T-helper 22 cell (primary cell): ENCODE measurements at places on chromosomes 7 and 10.

GRCh38 chr7:130940326-130940725 is 206.3 kb upstream of the KLF14 start:
- DNase-seq: no peak

- no peak for DNase-seq
These were observed 3.4 kb downstream of the BNIP3 start for GRCh38 chr10:131978366-131978765.

DNA sequence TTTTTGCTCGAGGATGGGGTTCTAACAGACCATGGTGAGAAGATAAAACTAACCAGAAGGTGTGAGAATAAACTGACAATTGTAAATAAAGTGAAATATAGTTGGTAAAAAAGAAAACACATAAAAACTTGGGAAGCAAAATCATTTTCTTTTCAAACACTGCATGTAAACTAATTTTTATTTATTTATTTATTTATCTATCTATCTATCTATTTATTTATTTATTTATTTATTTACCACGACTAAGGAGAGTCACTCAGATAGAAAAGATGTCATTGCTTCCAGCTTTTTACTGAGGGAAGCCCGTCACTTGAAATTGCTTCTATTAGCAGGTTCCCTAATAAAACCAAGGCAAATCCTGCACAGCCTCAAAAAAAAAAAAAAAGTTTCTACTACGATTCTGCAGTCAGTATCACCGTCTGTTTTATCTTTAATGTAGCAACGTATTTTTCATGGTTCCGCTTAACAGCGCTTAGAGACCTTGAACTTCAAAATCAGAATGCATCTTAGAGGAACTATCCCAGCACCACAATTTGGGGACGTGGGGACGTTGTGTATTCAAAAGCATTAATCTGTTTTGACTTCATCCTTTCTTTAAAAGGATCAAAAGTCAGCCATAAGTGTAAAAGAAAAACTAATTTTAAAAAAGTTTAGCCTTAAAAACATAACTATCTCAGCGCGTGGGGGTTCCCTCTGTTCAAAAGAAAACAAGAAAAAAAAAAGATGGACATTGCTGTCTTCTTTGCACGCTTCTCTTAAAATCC is 33.3 kb upstream of the EBLN1 start:
- DNase-seq: no peak

DNA sequence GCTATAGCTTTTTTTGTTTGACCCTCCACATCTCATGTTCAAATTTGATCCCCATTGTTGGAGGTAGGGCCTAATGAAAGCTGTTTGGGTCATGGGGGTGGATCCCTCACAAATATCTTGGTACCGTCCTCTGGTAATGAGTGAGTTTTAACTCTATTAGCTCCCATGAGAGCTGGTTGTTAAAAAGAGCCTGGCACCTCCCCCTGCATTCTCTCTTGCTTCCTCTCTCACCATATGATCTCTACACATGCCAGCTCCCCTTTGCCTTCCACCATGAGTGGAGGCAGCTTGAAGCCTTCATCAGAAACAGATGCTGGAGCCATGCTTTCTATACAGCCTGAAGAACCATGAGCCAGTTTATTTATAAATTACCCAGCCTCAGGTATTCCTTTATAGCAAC is 43.0 kb upstream of the IMMP2L start:
- DNase-seq: no peak

GRCh38 chr7:106717955-106718871 is 57.3 kb upstream of the CCDC71L start:
- DNase-seq: peak; percentile 47

DNA sequence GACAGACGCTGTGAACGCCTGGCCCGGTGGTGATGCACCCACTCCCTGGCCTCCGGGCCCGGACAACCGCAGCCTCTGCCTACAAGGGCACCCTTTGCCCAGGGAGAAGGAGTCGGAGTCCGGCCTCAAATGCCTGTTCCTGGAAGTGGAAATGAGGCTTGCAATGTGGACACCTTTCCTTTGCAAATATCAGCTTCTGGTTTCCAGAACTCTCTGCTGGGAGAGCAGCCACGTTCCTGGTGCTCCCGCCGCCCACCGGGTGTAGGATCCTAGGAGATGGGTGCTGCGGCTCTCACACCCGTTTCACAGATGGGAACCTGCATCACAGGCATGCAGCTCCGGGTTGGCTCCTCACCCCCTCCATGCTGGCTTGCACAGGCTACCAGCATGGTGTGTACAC is 2.9 kb downstream of the FOXL3 start:
- DNase-seq: no peak

DNA sequence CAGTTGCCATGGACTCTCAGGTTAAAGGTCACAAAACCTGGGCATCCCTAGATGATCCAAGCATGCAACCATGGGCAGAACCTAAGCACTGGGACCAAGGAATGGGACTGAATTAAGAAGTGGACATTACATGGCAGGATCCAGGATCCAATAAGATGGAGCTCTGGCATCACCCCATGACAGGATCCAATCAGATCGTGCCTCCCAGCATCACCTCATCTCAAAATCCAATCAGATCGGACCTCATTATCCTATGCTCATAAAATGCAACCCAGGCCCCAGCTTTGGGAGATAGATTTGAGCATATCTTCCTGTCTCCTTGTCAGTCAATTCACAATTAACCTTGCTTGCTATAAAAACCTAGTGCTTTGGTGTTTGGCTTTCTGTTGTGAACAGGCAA is 616.1 kb downstream of the PARD3 start:
- no peak for DNase-seq

GRCh38 chr10:2572611-2573010 is 494.7 kb upstream of the PFKP start:
- no peak for DNase-seq
